Suppressor macrophage (primary cell): ENCODE measurements at places on chromosomes 12 and 14.
A peak's percentile ranks its signal among the peaks of the same experiment; 100 is the strongest.

DNA sequence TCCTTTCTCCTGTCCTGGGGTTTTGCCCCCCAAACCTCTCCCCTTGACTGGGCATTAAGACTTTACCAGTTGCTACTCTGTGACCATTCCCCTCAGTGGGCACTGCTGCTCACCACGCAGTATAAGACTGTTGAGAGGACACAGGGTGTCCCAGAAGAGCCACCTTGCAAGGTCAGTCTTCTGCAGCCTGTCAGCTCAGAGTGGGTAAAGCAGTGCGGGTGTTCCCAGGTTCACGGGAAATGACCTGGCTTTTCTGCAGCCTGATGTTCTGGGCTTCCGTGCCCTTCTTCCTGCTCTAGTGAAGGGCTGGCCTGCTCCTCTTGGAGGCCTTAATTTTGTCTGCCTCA is 34.2 kb downstream of the KCNA1 start:
- DNase-seq = no peak

DNA sequence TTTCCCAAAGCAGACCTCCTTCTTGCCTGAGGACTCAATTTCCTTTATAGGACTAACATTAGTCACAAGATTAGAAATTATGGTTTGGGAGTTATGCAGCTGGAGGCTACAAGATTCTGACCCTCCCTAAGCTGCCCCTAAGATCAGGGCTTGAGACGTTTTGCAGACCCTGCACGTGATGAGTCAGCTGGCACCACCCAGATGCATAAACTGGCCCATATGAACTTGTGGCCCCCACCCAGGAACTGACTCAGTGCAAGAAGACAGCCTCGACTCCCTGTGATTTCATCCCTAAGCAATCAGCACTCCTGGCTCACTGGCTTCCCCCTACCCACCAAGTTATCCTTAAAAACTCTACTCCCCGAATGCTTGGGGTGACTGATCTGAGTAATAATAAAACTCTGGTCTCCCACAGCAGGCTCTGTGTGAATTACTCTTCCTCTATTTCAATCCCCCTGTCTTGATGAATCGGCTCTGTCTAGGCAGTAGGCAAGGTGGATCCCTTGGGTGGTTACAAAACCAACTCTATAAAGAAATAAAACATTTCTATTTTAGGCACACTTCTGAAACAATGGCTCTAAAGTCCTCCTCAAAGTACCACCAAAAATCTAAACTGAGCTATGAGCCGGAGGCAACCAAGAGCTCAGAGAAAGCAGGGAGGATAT is 233.4 kb downstream of the TMEM132D start:
- DNase-seq = no peak

GRCh38 chr14:69540654-69541335 is 33.9 kb downstream of the CCDC177 start:
- DNase-seq = peak; percentile 51

GRCh38 chr12:6280053-6280469 is 30.4 kb upstream of the PLEKHG6 start:
- no peak for DNase-seq

DNA sequence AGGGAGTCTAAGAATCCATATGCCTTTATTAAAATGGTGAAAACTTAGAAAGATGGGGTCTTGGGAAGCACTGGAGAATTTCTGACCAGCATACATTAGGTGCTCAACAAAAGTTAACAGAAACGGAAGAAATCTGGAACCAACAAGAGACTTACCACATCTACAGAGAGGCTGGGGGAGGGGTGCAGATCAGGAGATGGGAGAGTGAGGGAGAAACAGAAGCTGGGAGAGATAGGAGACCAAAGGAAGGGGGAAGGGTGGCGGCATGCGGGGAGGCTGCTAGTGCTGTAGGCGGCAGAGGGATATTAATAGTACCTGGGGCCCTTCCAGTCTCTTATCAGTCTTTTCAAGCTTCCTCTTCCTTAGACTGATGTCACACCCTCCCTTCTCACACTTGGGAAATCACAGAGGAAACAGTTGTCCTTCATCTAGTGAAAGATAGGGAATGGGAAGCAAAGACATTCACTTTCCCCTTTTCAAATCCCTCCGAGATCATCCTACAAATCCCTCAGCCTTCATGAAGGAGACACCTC is 18.1 kb downstream of the ZBTB39 start:
- peak; percentile 56 for DNase-seq

GRCh38 chr12:65994318-65994717 is 136.2 kb downstream of the LLPH start:
- DNase-seq = no peak

- peak; percentile 82 for DNase-seq
These were observed 129.3 kb downstream of the ZFP36L1 start for GRCh38 chr14:68663385-68664076.

DNA sequence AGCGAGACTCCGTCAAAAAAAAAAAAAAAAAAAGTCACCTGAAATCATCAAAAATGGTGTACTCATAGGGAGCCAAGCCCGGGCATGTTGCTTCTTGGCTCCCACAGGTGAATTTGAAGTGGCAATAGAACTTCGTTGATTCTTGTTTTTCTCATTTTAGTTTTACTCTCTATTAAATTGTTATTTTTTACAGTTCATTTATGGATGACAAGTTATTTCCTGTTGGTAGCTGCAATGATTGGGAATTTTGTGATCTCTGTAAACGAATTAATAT is 1.3 kb downstream of the TM7SF3 start:
- DNase-seq = no peak

DNA sequence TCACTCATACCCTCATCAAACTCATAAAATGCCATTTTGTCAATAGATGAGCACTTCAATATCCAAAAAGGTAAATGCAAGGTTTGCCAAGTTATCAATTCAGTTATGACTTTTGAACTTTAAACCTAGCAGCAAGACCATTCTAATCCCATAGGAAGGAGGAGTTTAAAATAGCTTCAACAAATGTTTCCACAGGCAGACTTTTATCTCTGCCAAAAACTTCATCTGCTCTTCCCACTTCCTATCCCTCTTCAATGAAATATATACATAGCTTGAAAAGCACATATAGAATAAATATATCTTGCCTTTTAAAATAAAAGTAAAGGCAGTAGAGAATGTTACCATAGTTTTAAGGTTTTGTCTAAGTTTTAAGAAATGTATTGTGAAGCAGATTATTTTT is 1749.1 kb upstream of the SEL1L start:
- DNase-seq = no peak

- DNase-seq = no peak
These were observed 392.0 kb downstream of the RPL10L start for GRCh38 chr14:46259536-46259935.

DNA sequence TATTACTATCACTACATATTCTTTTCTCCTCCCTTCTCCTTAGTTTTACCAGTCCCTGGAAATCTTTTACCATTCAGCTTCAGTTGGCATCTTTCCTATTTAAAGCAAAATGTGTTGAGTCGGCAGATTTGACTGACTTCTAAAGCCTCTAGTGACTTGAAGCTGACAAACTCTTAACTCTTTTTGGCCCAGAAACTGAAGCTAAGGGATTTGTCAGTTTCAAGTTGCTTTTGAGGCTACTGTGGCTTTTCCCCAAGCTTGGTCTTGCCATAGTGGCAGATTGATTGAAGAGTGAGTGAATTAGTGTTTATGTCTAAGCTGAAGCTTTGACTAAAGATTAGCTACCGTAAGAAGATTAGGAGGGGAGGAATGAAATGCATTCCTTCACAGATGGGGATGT is 104.0 kb downstream of the ETNK1 start:
- DNase-seq = peak; percentile 9

- DNase-seq = no peak
These were observed 63.2 kb downstream of the PTCSC3 start for GRCh38 chr14:36113341-36113740.

DNA sequence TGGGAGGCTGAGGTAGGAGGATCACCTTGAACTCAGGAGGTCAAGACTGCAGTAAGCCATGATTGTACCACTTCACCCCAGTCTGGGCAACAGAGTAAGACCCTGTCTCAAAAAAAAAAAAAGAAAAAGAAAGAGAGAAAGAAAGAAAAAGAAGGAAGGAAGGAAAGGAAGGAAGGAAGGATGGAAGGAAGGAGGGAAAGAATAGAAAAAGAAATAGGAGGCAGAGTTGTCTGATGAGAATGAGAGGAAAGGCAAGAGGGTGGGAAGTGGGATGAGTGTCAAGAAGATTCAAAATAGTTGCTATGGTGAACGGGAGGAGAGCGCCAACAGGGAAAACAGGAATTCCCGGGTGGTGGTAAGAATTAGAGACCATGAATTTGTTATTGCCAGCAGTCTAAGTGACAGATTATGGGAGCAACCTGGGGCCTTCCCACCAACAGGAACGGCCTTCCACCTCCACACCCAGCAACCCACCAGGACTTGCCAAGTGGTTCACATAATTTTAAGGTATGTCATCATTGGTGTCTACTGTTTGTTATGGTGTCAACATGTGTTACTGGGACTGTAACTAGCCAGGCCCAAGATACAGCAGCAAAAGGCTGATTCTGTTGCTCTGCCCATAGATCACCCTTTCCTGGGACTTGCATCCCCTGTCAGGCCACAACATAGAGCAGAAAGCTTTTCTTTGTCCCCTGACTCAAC is 36.1 kb upstream of the C12orf76 start:
- DNase-seq = no peak

- no peak for DNase-seq
These were observed 34.8 kb downstream of the TMEM229B start for GRCh38 chr14:67453575-67454300.

DNA sequence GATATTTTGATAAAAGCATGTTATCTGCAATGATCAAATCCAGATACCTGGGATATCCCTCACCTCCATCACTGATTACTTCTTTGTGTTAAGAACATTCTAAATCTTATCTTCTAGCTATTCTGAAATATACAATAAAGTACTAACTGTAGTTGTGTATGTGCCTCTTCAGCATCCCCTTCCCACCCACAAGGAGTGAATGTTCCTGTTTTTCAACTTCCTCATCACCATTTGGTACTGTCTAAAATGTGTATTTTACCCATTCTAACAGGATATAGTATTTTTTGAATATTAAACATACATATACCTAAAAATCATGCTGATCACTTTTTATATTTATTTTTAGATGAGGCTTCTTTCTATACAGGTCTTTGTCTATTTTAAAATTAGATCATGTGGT is 1252.6 kb downstream of the TMEM121 start:
- DNase-seq = peak; percentile 10

- no peak for DNase-seq
These were observed 23.2 kb downstream of the RAP1B start for GRCh38 chr12:68633614-68634558.

- no peak for DNase-seq
These were observed 113.7 kb downstream of the TRAFD1 start for GRCh38 chr12:112239020-112239419.

DNA sequence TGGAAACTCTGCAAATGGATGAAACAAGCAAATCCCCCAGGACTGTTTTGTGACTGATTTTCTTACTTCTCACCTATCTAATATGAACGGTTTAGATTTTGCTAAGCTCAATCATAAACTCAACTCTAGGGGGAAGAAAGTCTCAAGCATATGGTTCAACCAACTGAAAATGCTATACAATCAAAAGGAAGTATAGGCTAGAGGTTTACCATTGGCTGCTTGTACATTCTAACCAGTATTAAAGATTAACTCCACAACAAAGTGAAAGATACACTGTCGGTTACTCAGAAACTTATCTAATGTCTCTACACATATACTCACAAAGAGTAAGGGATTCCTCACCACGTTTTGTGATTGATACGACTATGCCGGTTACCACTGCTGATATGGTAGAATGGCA is 281.8 kb upstream of the SOX5 start:
- DNase-seq = no peak

- no peak for DNase-seq
These were observed 116.6 kb downstream of the CALM1 start for GRCh38 chr14:90513161-90514014.

DNA sequence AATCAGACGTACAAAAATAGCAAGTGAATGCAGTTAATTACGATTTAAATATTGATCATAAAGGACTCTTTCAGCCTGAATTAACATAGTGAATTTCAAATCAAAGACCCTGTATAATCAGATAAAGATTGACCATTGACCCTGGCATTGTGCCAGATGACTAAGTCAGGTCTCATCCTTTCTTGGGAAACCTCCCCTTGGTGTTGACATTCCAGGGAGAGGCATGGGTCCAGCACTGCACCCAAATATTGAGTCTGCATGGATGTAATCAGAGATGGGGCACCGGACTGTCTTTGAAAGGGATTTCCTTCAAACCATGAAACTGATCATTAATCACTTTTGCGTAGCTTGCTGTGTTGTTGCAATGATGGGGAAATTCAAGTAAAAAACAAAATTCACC is 1138.2 kb downstream of the BCL11B start:
- DNase-seq = no peak

DNA sequence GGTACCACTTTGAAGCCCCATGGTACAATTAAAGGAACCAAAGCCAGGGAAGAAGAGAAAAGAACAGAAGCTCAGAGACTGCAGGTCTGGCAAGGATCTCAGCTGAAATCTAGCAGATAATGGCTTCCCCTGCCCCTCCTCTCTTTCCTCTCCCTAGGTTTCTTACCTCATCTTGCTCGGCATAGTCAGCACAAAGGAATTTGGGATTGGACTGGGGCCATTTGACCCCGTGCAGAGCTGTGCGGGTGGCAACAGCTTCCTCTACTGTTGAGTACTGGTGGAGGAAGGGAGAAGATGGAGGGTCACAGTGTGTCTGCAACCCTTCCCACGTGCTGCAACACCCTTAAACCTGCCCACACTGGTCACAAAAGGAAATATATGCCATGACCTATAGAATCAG is 4.7 kb upstream of the CDH24 start:
- DNase-seq = peak; percentile 76

GRCh38 chr12:118053071-118053985 is 7.7 kb downstream of the WSB2 start:
- no peak for DNase-seq

DNA sequence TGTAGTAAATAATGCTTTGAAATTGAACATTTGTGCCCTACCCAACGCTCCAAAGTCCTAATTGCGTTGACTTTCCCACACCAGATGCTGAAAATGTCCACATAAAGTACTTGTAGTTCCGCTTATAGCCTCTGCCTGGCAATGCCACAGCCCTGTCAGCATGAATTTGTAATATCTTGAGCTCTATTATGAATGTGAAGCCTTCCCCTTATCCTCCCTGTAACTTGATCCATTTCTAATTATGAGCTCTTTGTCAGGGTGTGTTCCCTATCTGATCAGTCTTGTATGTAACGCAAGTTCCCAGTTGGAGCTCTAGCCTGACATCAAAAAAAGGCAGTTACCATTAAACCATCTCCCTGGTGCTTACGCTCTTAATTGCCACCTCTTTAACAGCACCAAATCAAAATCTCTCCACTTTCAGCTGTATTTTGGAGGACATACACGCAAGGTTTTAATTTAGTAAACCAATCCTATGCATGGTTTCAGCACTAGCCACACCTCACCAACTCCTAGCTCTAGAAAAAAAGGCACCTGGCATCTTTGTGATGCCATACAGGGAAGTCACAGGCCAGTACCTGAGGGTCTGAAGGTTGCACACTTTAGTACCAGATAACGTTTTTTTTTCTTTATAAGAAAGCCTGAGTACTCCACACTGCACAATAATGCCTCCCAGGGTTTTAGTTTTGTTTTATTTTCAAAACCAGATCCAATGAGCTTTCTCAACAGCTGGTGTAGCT is 69.3 kb downstream of the EEA1 start:
- no peak for DNase-seq
